ENCODE measurements at places on chromosomes 16 and 17.
A peak's percentile ranks its signal among the peaks of the same experiment; 100 is the strongest.

- DNase-seq, result no peak
These were observed 95.4 kb downstream of the IRX3 start for GRCh38 chr16:54191163-54191562.

GRCh38 chr17:37735165-37735564 is 9.7 kb downstream of the HNF1B start:
- no peak for DNase-seq

DNA sequence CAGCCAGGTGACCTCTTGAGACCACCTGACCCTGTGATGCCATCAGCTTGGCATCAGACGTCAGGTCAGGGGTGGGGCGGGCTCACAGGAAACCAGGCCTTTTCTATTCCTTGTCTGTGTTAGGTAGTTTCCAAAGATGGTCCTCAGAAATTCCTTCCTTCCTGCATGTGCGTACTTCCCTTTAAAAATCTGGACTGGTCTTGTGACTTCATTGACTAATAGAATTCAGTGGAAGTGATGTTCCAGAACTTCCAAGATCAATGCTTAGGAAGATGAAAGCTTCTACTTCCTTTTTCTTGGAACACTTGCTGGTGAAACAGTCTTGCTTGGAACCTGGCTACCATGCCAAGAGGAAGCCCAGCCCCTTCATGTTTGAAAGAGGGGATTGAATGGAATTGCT is 10.0 kb upstream of the N4BP1 start:
- no peak for DNase-seq

GRCh38 chr17:50527155-50527762 is 5.3 kb upstream of the EPN3 start:
- no peak for DNase-seq

- no peak for DNase-seq
These were observed 33.5 kb downstream of the ERCC4 start for GRCh38 chr16:13953501-13953900.

DNA sequence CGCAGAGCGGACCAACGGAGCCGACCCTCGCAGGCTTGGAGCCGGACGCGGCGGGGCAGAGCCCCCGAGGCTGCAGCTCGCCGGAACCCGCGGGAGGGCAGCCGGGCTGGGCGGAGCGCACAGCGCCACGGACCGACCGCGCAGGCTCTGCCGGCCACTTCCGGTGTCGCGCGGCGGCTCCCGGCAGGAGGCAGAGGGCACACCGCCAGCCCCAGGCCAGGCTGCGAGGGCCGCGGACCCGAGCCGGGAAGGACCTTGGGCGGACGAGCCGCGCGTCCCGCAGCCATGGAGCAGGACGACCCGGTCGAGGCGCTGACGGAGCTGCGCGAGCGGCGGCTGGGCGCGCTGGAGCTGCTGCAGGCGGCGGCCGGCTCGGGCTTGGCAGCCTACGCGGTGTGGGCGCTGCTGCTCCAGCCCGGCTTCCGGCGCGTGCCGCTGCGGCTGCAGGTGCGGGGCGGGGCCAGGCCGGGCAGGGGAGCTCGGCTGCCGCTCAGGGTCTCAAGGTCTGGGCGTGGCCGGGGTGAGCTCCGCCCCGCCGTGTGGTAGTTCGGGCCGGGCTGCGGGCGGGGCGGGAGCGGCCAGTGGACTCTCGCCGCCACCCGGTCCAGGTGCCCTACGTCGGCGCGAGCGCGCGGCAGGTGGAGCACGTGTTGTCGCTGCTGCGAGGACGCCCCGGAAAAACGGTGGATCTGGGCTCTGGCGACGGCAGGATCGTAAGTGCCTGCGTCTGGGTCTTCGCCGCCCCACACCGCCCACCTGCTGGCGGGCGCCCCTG is at the start of gene ANTKMT:
Gene ANTKMT (plus strand): TSS at position 157 of the 775 bp plus-strand sequence. CDS start 129 bp downstream, at position 286.
- peak; percentile 88 for DNase-seq

DNA sequence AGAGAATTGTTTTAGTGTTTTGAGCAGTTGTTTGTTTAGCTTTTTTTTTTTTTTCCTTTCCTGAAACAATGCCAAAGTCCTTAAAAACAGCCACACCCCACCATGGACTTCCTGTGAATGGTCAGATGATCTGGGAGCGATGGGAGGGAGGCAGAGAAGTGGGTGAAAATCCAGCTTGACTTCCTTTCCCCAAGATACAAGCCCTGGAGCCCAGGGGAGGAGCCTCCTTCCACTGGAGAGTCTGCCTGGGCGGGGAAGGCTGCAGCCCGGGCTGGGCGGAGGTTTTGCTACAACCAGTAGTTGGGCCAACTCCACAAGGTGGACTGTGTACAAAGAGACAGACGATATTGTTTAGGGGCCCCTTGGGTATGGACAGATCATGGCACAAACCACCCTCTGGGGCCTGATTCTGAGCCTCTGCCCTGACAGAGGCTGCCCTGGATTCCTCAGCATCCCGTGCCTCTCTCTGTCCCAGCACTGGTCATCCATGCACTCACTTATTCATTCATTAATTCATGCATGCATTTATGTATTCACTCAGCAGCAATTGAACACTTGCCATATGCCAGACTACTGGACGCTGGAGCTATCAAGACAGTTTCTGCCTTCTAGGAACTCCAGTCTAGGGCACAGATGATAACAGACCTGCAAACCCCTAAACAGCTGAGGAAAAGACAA is 29.8 kb downstream of the WSB1 start:
- DNase-seq, result no peak

- no peak for DNase-seq
These were observed 40.8 kb downstream of the CYB5B start for GRCh38 chr16:69465083-69465721.

- DNase-seq, result no peak
These were observed 56.4 kb downstream of the CHD9 start for GRCh38 chr16:53111078-53111791.

DNA sequence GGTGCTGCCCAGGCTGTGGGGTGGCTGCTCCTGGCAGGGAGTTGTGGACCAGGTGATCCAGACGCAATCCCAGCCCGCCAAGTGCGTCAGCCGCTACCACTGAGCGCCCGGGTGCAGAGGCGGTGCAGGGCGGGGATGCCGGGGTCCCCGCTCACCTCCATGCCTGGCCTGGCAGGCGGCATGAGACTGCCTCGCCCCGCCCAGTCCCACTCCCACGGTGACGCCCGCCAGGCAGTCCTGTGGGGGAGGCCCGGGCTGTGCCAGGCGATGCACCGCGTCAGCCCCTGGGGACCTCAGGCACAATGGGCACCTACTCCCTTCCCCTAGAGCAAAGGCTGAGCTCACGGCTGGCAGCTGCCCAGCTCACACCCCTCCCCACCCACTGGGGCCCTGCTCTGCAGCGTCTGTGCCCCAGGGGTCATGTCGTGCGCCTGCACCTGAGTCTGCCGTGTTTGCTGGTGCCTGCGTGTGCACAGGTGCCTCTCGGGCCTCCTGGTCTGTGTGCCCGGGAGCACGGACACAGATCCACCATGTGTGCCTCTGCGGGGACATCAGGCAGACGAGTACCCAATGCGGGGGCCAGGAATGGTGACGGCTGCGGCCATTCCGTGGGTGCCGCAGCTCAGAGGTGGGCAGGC is 5.3 kb downstream of the RPUSD1 start:
- DNase-seq, result no peak

Data from neuronal stem cell (in vitro differentiated cells).